A549 treated with ZK216348 at 1 μM for 4 hours (cell line): ENCODE measurements at places on chromosomes 3 and 15. TPM values are rescaled to one million over a fixed set of nuclear protein-coding genes. Genes with fewer than 3 reads are reported as not detected.

The MNS1 gene
- 2.0 to 5.1 TPM (median 3.5 TPM) in 5 replicates for total RNA-seq

The CISH gene
- 0.42 to 0.65 TPM (median 0.52 TPM) in 5 replicates for total RNA-seq

The GTF2E1 gene
- total RNA-seq: 8.6 to 20.0 TPM (median 12.9 TPM) in 5 replicates

The PLSCR2 gene
- not detected in 5 replicates for total RNA-seq

The SMC4 gene
- total RNA-seq: 71.1 to 119 TPM (median 100 TPM) in 5 replicates

The TGM5 gene
- not detected in 5 replicates for total RNA-seq
